H9 (cell line): ENCODE measurements at places on chromosomes 2 and 18.
A peak's percentile ranks its signal among the peaks of the same experiment; 100 is the strongest.

- DNase-seq = peak; percentile 40
Measured at GRCh38 chr2:74373985-74374384, 6.1 kb downstream of the DCTN1 start.

DNA sequence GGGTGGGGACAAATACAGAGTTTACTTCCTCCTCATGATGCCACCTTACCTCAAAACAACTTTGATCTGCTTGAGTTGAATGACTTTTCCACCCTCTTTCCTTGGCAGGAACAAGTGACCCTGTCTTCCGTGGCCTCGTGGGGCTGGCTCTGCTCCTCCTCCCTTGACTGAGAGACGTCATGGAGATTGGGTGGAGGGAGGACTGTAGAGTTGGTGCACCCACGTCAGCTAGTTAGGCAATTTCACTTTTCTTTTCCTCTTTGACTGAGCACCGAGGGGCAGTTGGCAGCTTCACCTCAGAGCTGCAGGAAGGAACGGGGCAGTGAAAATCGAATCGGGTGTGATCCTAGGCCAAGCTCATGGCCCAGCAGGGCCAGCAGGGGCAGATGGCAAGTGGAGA, at the start of gene SP140:
Gene SP140 (plus strand): TSS at position 251 of the 400 bp plus-strand sequence. CDS start 109 bp downstream, at position 360.
- no peak for DNase-seq

DNA sequence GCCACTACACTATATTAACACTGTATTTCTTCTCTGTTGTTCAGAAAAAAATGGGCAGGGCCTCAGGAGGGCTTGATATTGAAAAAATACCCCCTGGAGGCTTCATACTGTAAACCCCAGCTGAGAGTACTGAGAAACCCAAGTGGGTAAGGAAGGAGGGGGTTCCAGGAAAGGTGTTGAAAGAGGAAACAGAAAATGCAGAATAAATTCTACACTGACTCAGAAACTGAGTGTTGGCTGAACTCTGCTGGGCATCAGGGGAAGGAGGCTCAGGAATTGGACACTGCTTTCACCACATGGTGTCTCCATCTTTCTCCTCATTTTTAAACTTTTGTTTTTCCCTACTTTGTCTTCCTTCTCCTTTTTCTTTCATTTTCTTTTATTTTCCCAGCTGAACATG, 253.7 kb downstream of the DYM start:
- no peak for DNase-seq

DNA sequence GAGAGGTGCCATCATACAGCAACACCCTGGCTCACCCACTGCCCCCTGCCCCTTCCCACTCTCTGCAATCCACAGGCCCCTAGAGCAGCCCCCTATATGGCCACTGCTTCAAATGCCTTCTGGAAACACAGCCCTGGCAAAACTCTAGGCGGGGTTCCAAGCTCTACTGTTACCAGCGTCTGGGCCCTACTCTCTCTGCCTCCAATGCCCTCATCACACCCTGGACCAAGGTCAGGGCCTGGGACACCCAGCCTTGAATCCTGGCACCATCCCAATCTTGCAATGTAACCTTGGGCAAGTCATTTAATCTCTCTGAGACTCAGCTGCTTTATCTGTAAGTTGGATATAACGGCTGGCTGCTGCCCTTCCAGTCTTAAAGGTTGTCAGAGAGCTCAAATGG, 39.2 kb upstream of the LOXHD1 start:
- DNase-seq = no peak

GRCh38 chr2:235538981-235539380, 45.1 kb downstream of the AGAP1 start:
- no peak for DNase-seq

DNA sequence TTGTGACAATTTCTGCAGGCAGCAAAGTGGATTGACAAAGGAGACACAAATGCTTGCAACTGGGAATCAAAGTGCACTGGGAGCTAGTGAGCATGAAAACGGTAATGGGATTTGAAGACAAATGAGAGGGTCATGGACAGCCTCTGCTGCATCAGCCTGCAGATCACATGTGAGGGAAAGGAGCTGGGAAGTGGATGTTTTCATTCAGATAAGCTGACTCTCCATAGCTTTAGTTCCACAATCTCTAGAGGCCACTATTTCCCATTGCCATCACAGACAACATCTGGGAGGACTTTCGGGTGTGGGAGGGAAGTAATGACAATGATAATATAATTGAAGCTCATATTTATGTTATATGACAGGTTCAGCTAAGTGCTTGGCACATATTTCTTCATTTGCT, 28.4 kb downstream of the ADCYAP1 start:
- no peak for DNase-seq

- DNase-seq = no peak
Measured at GRCh38 chr18:12041561-12041960, 52.1 kb upstream of the ANKRD62 start.

DNA sequence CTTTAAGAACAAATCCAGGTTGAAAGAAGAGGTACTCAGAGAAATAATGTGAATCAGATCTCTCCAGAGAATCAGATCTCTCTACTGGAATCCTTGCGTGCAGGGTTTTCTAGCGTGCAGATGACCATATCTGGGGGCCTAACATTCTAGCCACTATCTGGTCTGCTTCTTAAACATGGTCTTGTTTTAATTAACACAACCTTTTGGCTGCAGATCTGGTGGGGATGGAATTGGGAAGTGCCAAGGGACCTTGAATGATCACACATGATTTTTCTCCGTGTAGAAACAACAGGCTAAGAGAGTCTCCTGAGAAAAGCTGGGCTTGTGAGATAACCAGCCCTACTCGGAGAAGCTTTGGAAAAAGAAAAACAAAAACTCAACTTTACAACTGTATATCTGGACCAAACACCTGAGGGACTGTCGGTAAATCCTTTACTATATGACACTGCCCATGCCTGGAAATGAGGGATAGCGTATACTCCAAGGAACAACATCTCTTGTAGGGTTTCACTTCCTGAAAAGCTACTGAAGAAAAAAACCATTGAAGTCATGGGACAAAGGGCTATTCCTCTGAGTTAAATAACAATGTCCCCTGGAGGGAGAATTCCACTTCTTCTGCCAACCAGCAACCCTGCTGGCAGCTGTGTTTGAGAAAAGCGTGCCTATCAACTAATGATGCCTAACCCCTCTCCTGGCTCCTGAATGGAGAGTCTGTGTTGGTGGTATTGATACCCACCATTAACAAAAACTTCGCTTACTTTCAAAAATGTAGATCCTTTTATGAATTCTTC, 171.0 kb upstream of the REV1 start:
- DNase-seq = no peak

GRCh38 chr2:165067643-165068486, 112.5 kb upstream of the SLC38A11 start:
- DNase-seq = peak; percentile 93

DNA sequence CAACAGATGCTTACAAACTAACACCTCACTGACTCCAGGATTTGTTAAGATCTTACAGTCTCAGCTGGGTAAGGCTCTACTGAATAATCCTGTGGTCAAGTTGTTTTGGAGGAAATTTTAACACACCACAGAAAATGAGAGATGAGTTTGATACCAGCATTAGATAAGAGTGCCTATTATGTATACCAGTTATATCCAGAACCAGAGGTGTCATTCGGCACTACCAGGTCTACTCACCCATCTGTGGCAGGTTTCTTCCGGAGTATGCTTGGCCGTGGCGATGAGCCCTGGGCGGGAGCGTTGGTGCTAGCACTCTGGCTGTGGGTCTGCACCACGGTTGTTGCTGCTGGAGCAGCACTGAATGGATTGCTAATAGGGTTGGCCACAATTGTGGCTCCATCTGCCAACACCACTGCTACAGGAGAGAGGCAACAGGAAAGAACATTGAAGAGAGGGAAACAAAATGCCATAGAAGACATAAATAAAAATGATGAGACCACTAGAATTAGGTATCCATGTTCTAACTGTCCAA, 41.2 kb downstream of the SAP130 start:
- DNase-seq = no peak

GRCh38 chr2:141329964-141330363, 800.9 kb downstream of the LRP1B start:
- no peak for DNase-seq

- no peak for DNase-seq
Measured at GRCh38 chr2:230326453-230327417, at the start of gene SP140L. TSS of gene SP140L (plus strand) at chr2:230327193. CDS start at chr2:230327270, 77 bp downstream.

DNA sequence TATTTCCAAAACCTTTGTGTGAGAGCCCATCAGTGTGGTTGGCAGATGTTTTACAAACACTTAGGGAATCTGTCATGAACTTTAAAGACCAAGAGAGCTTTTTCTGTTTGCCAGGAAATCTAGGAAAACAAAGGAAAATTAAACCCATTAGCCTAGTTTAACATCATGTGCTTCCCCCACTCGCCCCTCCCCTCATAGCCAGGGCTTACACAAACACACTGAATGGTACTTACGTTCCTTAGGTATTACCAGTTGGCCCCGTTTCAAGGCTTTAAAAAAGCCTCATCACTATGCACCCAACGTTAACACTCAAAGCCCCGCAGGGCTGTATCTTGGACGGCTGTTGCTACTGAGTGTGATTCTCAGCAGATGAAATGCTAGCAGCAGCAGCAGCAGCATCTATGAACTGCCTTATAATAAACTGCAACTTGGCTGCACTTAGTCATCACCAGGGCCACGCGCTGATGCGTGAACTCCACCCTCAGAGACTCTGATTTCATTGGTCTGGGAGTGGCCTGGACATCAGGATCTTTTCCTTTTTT, 20.1 kb upstream of the TTC39C start:
- DNase-seq = no peak

GRCh38 chr2:128803222-128803621, 484.6 kb upstream of the HS6ST1 start:
- no peak for DNase-seq

DNA sequence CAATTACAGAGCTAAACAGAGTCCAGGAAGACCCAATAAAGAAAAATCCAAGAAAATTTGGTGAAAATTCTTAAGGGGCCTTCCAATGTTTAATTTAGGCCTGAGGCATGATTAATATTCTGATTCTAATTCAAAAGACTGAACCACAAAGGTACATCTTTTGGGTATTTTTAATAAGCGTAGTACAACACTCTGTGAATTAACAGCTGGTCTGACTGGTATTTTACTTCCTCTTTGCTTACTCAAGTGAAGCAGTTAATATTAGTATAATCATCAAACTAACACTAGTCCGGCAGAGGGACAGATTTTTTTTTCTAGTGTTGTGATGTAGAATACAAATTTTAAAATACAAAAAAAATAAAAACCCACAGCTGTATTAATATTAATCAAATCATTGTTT, 652.9 kb downstream of the NR4A2 start:
- DNase-seq = no peak

DNA sequence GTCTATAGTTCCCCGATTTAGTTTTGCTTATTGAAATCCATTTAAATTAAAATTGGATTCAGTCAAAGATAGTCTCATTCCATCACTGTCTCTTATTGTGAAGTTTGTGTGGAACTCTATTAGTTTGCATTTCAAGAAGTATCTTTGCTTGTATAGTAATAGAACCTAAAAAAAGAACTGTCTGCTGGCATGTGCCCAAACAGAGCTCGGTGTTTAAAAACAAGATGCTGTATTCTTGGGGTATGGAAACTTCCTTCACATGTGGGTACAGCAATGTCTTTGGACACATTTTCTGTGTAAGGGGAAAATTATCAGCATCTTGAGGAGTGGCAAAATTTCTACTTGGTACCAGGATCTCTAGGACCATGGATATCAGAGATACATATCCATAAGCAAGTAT, 292.6 kb downstream of the PLCL1 start:
- DNase-seq = no peak

GRCh38 chr2:13601506-13601905, 884.8 kb downstream of the TRIB2 start:
- DNase-seq = no peak

GRCh38 chr2:170814533-170815230, 2.0 kb upstream of the GAD1 start:
- DNase-seq = peak; percentile 80

DNA sequence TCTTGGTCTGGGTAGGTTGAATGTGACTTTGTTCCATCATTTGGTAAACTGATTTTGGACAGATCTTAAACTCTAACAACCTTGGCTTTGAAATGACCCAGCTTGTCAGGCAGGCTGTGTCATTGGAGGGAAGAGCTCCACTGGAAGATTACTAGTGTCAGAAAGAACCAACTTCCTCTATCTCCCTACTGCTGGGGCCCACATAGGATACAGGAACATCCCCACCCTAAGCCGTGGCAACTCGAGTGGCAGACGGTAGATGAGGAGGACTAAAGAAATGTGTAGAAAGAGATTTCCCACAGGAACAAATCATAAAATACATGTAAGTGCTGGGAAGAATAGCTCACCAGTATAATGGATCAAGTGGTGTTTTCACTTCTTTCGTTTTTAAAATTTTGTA, 4.3 kb upstream of the G6PC2 start:
- DNase-seq = no peak

- DNase-seq = no peak
Measured at GRCh38 chr18:32511147-32511546, 40.5 kb upstream of the GAREM1 start.

- peak; percentile 24 for DNase-seq
Measured at GRCh38 chr18:79912994-79913831, 38.2 kb downstream of the SLC66A2 start.

DNA sequence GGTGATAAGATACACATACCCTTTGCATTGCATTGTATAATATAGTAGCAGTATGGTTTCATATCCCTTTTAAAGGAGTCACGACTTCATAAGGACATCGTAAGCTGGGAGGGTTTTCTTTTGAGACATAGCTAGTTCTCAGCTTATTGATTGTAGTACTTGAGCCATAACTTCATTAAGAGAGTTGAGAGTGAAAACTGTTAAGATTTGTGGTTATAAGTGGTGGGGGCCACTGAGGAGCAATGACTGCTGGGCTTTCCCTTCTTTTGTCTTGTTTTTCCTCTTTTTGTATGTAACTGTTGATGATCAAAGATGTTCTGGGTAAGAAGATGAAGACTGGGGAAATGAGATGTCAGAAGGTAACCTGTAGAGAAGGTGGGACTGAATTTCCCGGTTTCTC, 11.0 kb downstream of the EIF5B start:
- no peak for DNase-seq
